Occipital lobe (tissue), 3 donors: ENCODE measurements at places on chromosomes 4 and X. TPM values are rescaled to one million over a fixed set of nuclear protein-coding genes. Genes with fewer than 3 reads are reported as not detected.

GRCh38 chr4:145183023-145183422 lies 2.6 kb upstream of the OTUD4 start:
- DNase-seq: no peak

- DNase-seq: no peak
Observed at GRCh38 chr4:48138936-48139335, 4.9 kb upstream of the TXK start.

- no peak for DNase-seq
Observed at GRCh38 chrX:42954880-42955279, 176.9 kb upstream of the PPP1R2C start.

GRCh38 chr4:80967346-80967745 lies 63.2 kb upstream of the BMP3 start:
- no peak for DNase-seq

GRCh38 chr4:139799615-139800014 lies 134.0 kb downstream of the MGST2 start:
- no peak for DNase-seq

- DNase-seq: no peak
Observed at GRCh38 chr4:123785538-123785937, 388.9 kb downstream of the SPRY1 start.

- no peak for DNase-seq
Observed at GRCh38 chr4:109278594-109279031, 23.8 kb downstream of the COL25A1 start.

DNA sequence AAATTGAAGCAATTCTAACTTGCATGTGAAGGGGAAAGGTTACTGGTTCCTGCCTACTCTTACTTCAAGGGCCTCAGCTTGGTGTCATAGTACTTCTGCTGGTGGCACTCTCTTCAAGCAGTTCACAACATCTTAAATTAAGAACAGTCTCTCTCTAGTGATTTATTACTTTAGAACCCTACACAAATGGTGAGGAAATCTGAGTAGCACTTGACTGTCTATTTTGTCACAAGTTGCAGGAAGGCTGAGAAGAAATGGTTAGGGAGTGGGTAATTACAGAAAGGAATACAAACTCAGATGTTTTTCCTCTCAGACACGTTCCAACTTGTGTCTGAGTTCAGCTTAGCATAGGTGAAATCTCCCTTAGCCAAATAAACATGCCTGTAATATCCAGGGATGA lies 242.3 kb upstream of the GRIA3 start:
- no peak for DNase-seq

DNA sequence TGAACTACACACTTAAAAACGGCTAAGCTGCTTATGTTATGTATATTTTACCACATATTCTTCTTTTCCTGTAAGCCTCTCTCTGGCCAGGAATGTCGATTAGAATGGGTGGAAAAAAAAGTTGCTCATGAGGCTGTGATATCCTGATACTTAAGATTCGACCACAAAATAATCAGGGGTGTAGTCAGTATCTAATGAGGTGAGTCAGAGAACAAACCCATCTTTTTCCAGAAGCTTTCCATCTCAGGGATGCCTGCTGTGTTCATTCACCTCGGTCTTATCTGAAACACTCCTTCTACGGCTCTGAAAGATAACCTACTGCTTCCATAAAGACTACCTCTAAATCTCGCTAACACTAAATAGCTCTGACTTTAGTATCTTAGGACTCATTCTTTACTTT lies 142.7 kb upstream of the MAP3K15 start:
- no peak for DNase-seq

GRCh38 chrX:46573892-46574773 lies 568 bp downstream of the CHST7 start:
- no peak for DNase-seq

DNA sequence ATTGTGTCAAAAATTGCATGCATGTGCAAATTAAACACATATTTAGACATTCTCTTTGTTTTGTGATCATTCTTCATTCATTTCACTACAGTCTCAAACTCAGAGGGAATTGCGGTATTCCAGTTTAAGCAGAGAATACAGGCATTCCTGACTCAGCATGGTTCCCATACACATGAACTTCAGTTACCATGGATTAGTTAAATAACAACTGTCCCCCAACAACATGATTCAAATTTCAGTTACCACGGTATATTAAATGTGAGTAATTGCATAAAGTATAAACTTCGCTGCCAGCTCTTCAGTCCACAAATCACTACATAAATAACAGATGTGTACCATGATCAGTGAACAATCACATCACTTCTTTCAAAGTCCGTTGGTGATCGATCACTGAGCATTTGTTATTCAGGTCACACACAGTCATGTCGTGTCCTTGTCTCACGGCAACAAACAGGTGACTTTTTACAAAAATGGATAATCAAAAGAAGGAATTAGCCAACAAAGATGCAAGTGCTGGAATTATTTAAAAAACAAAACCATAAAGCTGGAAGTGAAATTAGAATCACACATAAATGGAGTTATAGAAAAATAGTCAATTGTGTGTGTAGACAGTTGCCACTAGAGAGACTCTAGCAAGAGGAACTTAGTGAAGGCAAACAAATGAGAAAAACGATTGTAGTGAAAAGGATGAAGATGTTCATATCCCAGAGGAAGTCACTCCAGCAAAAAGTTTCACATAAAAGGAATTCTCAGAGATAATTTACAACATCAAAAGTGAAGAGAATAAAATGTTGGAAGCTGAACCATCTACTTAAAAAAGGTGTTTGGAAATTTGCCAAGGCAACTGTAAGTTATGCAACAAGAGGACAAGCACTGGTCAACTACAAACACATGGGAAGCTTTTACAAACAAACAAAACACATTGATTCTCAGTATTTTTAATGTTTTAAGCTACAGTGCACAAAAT lies 138.6 kb upstream of the SMARCAD1 start:
- no peak for DNase-seq

DNA sequence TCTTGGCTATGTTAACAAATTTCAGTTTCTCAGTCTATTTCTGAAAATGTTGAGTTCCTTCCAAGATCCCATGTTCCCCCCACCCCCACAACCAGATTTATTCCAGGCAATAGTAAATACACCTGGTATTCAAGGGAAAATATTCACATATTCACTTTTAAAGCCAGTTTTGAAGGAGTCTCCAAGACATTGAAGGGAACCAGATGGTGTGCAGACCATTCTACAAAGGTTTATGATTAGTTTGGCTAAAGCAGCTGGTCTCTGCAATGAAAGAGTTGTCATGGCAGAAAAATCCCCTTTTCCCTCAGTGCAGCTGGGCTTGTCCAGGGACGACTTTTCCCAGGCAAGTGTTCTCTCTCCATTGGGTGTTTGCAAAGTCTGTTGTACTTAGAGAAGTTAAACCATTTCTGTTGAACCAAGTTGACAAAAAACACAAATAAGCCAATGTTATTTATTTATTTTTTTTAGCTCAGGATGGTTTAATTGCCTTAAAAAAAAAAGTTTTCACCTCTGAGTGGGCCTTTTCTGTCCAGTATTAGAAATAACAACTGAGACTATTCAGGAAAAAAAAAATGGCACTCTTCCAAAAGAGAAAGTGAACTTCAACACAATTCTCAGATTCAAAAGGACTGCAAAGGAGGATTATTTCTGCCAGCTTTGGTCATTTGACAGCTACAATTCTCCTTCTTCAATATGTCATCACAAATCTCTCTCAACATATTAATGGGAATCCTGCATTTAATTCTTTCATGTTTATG lies 410.6 kb downstream of the IL1RAPL1 start:
- DNase-seq: no peak

GRCh38 chr4:5756271-5756670 lies 45.3 kb downstream of the EVC start:
- DNase-seq: no peak

- DNase-seq: no peak
Observed at GRCh38 chr4:5036239-5036638, 15.0 kb upstream of the STK32B start.

- no peak for DNase-seq
Observed at GRCh38 chr4:37794056-37794455, 32.4 kb upstream of the PGM2 start.

DNA sequence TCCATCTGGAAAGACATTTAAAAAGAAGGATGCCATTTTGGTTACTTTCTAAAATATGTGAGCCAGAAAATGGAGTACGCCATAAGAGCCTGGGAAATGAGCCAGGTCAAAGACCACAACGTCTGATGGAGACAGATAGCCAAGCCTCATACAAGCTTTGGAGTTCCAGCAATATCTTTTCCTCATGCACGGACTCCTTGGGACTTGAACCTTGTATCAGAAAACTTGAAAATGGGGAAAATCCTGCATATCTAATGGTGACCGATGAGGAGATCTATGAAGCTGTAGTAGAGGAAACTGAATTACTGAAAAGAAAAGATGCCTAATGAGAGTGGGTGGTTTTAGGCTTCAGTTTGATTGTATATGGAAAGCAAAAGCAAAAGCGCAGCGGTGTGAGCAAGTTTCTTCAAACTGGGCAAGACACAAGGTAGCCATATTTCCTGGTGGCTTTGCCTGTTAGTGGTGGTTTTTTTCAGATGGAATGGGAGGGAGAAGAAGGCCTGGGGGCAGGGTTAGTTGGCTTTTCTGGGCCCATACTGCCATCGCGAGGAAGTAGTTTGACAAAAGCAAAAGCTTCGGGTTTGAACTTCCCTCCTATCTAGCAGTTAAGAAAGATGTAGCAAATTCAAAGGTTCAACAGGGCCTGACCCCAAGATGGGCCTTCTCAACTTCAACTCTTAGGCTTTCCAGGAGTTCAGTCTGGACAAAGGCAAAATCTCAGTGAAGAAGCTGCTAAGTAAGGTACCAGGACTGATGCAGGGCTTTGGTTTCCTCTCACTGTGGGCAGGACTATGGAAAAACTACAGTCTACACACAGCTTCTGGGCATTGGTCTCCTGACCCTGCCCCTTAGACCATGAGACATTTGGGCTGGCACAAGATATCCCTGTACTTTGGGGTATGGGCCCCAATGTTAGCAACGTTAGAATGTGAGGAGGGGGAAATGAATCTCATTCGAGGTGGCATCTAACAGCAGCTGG lies 210.0 kb upstream of the STK26 start:
- DNase-seq: no peak

- no peak for DNase-seq
Observed at GRCh38 chr4:165385126-165385525, 6.3 kb downstream of the CPE start.

DNA sequence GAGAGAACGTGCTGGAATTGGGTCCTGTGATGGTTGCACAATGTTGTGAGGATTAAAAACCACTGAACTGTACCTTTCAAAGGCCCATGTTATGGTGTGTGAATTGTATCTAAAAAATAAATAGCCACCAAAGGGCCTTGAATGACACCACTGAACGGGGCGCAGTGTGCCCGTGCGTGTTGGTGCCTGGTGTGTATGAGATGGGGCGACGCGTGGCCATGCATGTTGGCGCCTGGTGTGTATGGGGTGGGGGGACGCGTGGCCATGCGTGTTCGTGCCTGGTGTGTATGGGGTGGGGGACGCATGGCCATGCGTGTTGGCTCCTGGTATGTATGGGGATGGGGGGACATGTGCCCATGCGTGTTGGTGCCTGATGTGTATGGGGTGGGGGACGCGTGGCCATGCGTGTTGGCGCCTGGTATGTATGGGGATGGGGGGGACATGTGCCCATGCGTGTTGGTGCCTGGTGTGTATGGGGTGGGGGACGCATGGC lies 66.6 kb upstream of the HELT start:
- no peak for DNase-seq

DNA sequence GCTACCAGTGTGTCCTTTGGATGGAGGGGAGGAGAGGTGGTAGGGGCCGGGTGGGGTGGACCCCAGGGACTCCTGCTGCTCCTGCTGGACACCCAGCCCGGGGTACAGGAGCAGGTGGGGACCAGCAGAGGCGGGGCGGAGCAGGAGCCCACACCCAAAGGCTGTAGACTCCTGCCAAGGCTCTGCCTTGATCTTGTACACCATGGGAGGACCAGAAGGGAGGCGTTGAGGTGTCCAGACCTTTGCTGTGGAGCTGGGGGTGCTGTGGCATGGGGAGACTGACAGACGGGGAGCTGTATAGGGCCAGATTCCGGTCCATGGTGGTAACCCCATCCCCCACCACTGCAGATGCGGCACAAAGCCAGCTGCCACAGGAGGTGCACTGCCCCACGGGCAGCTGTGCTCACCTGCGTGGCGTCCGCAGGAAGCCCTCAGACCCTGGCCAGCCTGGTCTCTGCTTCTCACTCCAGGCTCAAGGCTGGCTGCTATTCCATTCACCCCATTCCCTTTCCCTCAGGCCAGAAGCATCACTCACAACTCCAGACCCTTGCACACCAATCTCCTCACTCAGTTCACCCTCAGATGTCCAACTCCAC lies 5.0 kb upstream of the SLC26A1 start:
- DNase-seq: no peak

DNA sequence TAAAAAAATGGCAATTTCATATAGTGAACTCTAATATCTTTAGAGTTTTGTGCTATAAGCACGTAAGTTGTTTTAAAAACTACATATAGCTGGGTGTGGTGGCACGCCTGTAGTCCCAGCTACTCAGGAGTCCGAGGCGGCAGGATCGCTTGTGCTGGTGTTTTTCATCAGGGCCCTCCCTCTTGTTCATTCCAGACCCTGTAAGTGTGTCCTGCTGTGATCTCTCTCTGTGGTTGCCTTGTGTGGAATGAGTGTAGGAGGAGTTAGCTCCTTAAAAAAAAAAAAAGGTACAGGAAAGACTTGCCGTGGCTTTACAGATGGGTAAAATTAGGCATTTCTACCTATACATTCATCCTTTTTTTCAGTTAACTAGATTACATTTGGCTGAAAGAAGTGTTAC lies 35.4 kb downstream of the RBBP7 start:
- no peak for DNase-seq

DNA sequence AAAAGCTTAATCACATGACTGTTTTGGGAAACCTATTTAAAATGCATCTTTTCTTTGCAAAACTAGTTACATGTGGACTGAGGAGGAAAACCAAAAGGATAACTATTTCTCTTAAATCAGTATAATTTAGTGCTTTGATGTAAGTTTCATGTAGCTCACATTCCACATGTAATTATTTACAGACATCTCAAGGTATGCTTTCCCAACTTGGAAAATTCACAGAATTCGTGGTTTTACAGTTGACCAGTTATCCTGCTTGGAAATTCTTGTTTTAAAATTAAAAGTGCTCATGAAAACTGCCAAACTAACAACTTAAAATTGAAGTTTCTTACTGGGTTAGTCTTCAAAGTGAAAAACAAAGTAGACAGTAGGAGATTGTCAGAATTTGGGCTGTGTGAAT lies 52.4 kb downstream of the EDNRA start:
- no peak for DNase-seq

GRCh38 chr4:167885071-167885470 lies 207.3 kb upstream of the ANXA10 start:
- no peak for DNase-seq

GRCh38 chr4:125590158-125590557 lies 275.4 kb downstream of the FAT4 start:
- DNase-seq: no peak

- DNase-seq: no peak
Observed at GRCh38 chr4:156654410-156654809, 317.2 kb downstream of the PDGFC start.

FAM53A gene
- total RNA-seq: 0.78 TPM

TCEANC gene
- 14.7 TPM for total RNA-seq

DUX4 gene
- not detected for total RNA-seq

PNMA6A gene
- 18.1 TPM for total RNA-seq

IRS4 gene
- total RNA-seq: 1.4 TPM

GRPR gene
- total RNA-seq: 2.2 TPM

CLNK gene
- total RNA-seq: not detected

HDX gene
- total RNA-seq: 17.8 TPM

GLOD5 gene
- total RNA-seq: not detected

CXorf49B gene
- not detected for total RNA-seq

FGFBP2 gene
- not detected for total RNA-seq
